Tongue (tissue), 3 donors: ENCODE measurements at places on chromosomes 16 and 17. TPM values are rescaled to one million over a fixed set of nuclear protein-coding genes. Genes with fewer than 3 reads are reported as not detected.

CCL4L2 gene
- total RNA-seq = 3.7 TPM

NPIPB13 gene
- 2.4 TPM for total RNA-seq

MT1G gene
- total RNA-seq = not detected

NKD1 gene
- 15.7 TPM for total RNA-seq

CDT1 gene
- total RNA-seq = 12.2 TPM

GNG13 gene
- total RNA-seq = not detected

KIFC3 gene
- total RNA-seq = 27.9 TPM

RCVRN gene
- not detected for total RNA-seq

- DNase-seq = no peak
Observed at GRCh38 chr17:7266784-7267183, 4.5 kb upstream of the CLDN7 start.

- peak; percentile 41 for DNase-seq
Observed at GRCh38 chr16:9092978-9093344, 1.5 kb downstream of the HAPSTR1 start.

DNA sequence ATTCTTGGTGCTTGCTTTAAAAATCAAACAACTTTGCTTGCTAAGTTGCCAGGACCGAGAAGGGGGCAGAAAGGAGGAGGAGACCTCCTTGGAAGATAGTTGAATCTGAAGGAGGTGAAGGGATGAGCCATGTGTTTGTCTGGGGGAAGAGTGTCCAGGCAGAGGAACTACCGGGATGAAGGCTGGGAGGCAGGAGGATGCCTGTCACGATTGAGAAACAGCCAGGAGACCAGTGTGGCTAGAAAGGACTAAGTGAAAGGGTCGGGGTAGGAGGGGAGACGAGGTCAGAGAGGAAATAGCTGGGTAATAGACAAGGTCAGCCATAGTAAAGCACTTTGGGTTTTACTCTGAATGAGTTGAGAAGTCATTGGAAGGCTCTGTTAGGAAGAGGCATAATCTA is 38.9 kb upstream of the CSNK2A2 start:
- no peak for DNase-seq

DNA sequence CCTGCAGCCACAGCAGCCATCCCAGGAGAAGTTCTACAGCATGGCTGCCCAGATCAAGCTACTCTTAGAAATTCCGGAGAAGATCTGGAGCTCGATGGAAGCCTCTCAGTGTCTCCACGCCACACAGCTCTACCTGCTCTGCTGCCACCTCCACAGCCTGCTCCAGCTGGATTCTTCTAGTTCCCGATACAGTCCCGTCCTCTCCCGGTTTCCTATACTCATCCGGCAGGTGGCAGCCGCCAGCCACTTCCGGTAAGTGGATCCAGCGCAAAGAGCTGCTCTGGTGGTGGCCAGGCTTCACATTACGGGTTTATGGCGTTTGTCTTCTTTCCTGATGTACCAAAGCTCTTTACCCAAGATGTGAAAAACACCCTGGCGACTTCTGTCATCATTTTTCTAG is 3.6 kb downstream of the COG1 start:
- peak; percentile 41 for DNase-seq

DNA sequence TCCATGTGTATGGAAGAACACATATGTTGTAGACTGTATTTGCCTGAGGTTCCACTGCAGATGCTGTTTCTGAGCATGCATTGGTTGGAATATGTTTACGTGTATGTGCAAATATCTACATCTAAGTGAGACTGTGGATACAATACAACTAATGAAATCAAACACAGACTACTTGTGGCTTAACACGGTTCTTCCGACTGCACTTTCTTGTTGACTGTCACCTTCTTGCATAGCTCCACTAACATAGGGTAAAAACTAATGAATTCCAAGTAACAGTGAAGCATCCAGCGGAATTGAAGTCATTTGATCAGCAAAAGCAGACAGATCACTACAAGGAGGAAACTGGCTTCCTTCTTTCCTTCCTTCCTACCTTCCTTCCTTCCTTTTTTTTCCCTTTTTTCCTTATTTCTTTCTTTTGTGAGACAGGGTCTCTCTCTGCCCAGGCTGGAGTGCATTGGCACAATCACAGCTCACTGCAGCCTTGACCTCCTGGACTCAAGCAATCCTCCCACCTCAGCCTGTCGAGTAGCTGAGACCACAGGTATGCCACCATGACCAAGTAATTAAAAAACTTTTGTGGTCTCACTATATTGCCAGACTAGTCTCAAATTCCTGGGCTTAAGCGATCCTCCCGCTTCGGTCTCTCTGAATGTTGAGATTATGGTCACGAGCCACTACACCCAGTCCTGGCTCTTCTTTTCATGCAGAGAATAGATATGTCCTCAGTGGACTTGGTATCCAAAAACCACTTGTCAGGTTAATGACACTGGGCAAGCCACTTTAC is 22.0 kb upstream of the CCL1 start:
- no peak for DNase-seq

DNA sequence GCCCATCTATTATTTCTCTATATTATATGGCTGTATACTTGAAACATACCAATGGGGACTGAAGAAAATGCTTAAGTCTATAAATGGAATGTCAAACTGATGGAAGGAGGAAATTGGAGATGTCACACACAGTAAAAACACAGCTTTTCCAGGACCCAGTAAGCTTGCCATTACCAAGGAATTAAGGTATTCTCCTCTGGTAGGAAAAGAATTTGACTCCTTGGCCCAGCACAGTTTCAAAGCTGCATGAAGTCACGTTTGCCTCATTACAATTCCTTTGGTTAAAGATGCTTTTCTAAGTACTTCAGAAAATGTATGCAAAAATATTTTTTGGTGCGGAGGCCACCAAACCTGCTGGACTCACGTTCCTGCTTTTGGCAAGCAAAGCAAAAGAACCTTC is 48.5 kb downstream of the CDH13 start:
- no peak for DNase-seq

GRCh38 chr16:2282866-2283555 is 15.1 kb upstream of the RNPS1 start:
- DNase-seq = no peak

DNA sequence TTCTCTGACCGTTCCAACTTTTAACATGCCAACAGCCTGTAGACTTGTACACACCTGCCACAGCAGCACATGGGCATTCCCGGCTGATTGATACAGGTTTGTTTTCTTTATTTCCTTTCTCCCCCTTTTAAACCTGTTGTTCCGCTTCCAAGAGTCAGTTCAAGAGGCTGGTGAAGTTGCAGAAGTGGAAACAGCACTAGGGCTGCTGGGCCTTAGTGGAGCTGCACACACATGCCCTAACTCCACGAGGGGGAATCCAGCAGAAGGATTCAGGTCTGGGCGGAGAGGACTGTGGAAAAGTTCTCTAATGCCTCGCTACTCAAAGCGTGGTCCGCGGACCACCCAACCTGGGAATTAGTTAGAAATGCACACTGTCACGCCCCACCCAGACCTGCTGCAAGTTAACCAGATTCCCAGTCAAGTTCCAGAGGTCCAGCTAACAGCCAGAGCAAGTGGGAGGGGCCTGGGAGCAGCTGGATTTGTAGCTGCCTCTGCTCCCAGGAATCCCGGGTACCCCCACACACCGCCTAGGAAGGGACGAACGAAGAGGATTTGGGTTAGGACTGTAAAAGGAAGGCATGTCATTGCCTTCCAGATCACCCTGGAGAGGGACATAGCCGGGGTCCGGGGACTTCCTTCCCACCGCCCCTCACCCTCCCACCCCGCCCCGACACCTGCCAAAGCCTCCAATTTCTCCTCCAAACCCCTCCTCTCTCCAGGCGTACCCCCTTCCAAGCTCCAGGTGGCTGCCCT is 542 bp downstream of the SLC39A11 start:
- DNase-seq = peak; percentile 51

DNA sequence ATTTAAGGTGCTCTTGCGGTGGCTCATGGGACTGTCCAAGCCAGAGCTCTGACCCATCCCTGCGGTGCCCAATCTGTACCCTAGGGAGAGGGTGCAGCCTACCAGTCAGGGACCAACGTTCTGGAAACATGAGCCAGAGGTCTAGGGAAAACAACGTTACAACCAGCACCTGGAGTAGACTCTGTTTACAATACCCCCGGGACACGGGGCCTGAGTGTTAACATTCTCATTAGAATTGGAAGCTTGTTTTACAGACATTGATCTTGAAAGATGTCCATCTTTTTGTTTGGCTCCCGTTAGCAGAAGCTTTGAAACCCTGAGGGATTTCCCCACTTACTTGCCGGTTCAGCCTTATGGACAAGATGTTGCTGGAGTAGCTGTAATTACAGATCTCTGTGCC is 6.9 kb downstream of the WIPI1 start:
- no peak for DNase-seq

GRCh38 chr17:79618383-79619067 is 7.7 kb upstream of the RBFOX3 start:
- DNase-seq = peak; percentile 70

- DNase-seq = no peak
Observed at GRCh38 chr16:66273644-66274334, 92.7 kb upstream of the CDH5 start.

GRCh38 chr16:17211797-17212196 is 259.0 kb downstream of the XYLT1 start:
- DNase-seq = no peak

DNA sequence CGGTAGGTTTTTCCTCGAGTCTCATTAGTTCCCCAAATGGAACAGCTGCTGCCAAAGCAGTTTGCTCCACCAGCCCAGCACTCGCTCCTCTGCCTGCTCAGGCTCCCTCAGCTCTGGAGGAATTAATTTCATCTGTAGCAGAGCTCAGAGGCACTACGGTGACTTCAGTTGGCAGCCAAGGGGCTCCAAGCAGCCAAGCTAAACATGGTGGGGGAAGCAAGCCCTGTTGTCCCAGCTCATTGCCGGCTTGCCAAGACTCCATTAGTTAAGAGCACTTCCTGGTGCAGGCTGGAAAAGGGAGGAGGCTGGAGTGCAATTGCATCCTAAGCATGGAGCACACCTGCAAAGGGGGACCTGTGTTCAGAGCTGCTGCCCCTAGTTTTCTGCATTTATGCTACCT is 78.7 kb upstream of the GPRC5B start:
- peak; percentile 55 for DNase-seq

GRCh38 chr17:17693253-17694168 is 12.3 kb downstream of the RAI1 start:
- DNase-seq = peak; percentile 74

DNA sequence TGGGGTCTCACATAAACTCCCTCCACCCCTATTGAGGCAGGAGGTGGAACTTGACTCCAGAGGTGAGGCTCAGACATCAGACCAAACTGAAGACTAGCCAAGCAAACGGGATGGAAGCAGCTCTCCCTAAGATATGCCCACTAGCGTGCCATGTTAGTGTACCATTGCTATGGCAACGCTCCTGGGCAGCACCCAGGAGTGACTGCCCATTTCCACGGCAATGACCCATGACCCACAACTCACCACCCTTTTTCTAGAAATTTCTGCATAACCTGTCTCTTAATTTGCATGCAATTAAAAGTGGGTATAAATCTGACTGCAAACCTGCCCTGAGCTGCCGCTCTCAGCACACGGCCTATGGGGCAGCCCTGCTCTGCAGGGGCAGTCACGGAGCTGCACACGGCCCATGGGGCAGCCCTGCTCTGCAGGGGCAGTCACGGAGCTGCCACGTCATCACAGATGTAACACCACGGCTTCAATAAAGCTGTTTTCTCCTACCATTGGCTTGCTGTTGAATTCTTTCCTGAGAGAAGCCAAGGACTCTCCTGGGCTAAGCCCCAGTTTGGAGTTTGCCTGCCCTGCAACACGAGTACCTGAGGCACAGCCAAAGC is 164.3 kb downstream of the RBFOX3 start:
- no peak for DNase-seq

- peak; percentile 31 for DNase-seq
Observed at GRCh38 chr17:31582151-31582907, 190.9 kb downstream of the RAB11FIP4 start.

DNA sequence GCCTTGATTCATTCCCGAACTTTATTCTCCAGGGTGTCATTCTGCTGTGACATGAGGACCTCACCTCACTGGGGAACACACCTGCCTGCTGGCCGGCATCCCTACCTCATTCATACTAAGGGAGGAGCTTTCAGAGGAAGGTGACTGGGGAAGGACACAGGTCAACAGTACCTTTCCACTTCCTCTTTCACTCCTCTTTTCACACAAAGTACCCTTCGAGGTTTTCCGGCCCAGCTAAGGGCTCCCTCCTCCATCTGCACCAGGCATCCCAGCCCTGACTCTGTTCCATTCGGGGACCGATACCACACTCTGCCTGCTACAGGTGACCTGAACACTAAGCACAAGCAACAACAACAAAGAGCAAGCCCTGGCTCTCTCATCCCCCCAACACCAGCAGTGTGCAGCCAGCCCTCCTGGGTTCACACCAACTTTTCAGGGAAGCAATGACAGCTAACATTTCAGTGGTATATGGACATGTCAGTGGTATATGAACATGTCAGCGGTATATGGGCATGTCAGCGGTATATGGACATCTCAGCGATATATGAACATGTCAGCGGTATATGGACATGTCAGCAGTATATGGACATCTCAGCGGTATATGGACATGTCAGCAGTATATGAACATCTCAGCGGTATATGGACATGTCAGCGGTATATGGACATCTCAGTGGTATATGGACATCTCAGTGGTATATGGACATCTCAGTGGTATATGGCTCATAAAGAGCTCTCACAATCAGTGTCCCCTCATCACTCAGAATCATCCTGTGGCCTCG is 16.0 kb downstream of the TRIM25 start:
- DNase-seq = no peak

DNA sequence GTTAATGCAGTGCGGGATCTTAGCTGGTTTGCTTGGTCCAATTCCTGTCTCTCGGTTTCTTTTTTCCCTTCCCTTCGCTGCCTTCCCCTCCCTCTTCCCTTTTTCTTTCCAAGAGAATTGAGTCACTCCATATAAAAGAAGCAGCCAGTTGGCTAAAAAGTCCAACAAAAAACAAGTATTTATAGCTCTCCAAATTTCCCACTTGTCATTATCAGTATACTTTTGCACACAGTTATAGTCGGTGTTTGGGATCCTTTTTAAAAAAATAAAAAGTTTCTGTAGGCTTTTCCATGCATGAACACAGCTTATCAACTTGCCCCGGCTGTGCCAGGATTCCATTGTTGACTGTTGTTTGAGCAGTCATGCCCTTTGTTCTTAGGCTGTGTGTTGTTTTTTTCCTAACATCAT is 24.9 kb downstream of the HMOX2 start:
- DNase-seq = no peak

DNA sequence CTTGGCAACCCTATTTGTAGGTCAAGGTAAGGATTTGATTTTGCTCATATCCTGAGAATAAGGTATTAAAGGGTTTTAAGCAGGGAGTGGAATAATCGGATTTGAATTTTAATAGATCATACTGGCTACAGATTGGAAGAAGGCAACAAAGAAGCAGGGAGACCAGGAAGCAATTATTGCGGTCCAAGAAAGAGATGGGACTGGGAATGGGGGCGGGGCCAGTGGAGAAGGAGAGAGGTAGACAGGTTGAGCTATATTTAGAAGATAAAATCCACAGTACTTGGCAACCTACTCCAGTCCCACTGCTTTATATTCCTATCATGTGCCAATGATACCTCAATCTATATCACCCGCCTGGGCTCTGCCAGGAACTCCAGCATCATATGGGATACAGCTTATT is 5.8 kb upstream of the NOL11 start:
- no peak for DNase-seq

- DNase-seq = no peak
Observed at GRCh38 chr16:8801701-8802100, 4.1 kb downstream of the PMM2 start.

- no peak for DNase-seq
Observed at GRCh38 chr16:75311383-75311938, 60.0 kb upstream of the BCAR1 start.
